NCI-H1092 treated with DMSO at 0.1 percent for 48 hours (cell line): ENCODE measurements at places on chromosomes 5 and 9.

DNA sequence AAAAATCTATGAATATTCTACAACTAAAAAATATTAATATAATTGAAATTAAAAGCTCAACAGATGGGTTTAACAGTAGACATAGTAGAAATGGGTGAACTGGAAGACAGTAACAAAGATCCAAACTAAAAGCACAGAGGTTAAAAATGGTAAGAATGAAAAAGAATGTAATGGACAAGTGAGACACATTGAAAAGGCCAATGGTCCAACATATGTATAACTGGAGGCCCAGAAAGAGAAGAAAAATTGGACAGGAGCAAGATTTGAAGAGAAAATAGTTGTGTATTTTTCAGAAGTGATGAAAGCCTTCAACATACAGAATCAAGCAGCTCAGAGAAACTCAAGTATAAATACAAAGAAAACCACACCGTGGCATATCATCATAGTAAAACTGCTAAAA lies 58.6 kb downstream of the PCDHGC5 start:
- DNase-seq: no peak

GRCh38 chr9:137306066-137306849 lies 4.2 kb upstream of the NRARP start:
- DNase-seq: no peak

DNA sequence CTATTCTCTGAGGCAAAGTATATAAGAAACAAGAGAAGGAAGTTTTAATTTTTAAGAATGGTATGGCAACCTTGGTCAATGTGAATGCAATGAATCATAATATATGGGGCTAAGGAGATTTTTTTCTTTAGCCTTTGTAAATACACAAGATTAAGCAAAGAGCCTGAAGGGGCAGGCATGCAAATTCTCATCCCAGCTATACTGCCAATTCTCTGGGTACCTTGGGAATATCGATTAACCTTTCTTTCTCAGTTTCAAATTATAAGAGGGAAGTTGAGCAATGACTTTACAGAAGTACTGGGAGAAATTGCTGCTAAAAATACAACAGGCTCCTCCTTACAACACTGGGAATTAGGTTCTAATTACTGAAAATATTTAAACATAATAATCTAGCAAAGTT lies 97.5 kb downstream of the MRPS27 start:
- no peak for DNase-seq

DNA sequence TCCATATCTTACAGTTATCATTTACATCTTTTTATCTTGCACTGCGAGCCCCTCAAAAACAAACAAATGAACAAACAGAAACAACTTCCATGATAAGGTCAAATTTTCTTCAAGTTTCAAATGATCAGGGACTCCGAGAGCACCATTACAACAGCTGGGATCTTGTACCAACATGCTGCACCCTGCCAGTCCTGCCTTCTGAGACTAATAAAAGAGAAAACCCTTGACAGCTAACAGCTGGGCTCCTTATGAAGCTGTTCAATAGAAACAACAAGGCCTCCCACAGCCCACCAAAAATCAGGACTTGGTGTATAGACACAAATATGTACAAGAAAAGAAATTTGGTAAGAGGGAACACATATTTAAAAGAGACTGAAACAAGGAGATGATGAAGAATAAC lies 985.3 kb upstream of the DMAC1 start:
- DNase-seq: no peak

DNA sequence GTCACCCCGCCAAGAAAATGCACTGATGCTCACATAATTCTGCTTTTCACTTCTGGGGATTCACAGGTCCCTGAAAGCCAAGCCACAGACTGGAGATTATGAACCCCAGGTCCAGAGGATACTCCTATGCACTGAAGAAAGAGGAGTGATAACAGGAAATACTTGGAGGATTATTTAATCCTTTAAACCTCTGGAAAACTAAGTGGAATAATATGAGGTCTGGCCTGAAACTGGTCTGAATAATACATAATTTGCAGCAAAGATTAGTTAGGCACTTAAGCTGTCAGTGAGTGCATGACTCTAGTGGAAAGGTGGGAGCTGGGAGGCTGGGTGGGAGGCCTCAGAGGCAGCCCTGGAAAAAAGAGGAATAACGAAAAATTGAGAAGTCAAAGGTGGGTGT lies 45.7 kb downstream of the MARCHF3 start:
- DNase-seq: no peak

GRCh38 chr5:145429170-145429569 lies 406.0 kb downstream of the PRELID2 start:
- DNase-seq: no peak

DNA sequence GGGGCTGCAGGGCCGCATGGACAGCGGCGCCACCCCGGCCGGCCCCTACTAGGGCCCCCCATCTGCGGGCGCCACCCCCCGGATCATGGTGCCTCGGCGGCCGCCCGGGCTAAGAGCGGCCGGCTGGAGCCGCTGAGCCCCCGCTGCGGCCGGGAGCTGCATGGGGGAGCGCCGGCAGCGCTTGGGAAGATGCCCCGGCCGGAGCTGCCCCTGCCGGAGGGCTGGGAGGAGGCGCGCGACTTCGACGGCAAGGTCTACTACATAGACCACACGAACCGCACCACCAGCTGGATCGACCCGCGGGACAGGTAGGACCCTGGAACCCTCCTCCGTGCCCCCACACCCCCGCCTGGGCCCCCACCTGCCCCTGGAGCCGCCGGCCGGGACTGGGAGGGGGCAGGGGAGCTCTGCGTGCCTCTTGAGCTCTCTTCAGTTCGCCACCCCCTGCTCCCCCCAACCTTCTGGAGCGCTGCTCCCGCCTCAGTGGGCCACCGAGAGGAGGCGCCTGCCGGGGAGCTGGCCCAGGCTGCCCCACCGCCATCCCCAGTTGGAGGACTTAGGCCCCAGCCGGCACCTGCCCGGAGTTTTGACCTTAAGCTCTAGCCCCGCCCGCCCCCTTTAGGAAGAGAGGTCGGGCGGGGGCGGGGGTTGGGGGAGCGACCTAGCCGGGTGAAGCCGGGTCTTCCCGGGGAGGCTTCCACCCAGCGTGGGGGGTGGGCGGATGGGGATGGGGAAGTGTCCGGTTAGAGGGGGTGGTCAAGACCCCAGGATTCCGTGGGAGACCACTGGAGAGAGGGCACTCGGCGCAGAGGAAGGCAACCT lies 730 bp downstream of the WWC1 start:
- DNase-seq: no peak

- no peak for DNase-seq
Measured at GRCh38 chr5:5490774-5491347, 68.4 kb downstream of the ICE1 start.
